A549 treated with Mapracorat at 1 μM for 4 hours (cell line): ENCODE measurements at places on chromosomes 5 and 9. TPM values are rescaled to one million over a fixed set of nuclear protein-coding genes. Genes with fewer than 3 reads are reported as not detected.

The FRMD3 gene
- total RNA-seq, result 4.2 to 6.5 TPM (median 4.4 TPM) in 5 replicates

The REEP2 gene
- total RNA-seq, result 6.8 to 7.4 TPM (median 7.1 TPM) in 5 replicates

The ZNF883 gene
- total RNA-seq, result 0.78 to 0.99 TPM (median 0.84 TPM) in 5 replicates

The IL31RA gene
- total RNA-seq, result 1.0 to 1.5 TPM (median 1.3 TPM) in 5 replicates

The PDE6A gene
- total RNA-seq, result 0.20 to 0.43 TPM (median 0.25 TPM) in 5 replicates

The LSM11 gene
- total RNA-seq, result 2.4 to 3.2 TPM (median 2.9 TPM) in 5 replicates

The KCNMB1 gene
- not detected in 5 replicates for total RNA-seq

The POLR3G gene
- total RNA-seq, result 12.6 to 17.2 TPM (median 16.5 TPM) in 5 replicates

The MUSK gene
- not detected in 5 replicates for total RNA-seq

The CDH18 gene
- not detected in 5 replicates for total RNA-seq

The G3BP1 gene
- total RNA-seq, result 122 to 139 TPM (median 128 TPM) in 5 replicates

The CDC25C gene
- total RNA-seq, result 8.2 to 11.9 TPM (median 10.5 TPM) in 5 replicates

The AMACR gene
- total RNA-seq, result 15.0 to 17.9 TPM (median 15.8 TPM) in 5 replicates

The MCC gene
- 0.14 to 0.33 TPM (median 0.24 TPM) in 5 replicates for total RNA-seq

The PCDHB12 gene
- total RNA-seq, result 0.06 TPM in 1 of 5 replicates, not detected in the others

The QRFP gene
- not detected in 5 replicates for total RNA-seq

The PCDHGA11 gene
- 0.04 to 0.06 TPM (median 0.05 TPM) in 3 of 5 replicates, not detected in the others for total RNA-seq

The INSL4 gene
- total RNA-seq, result 13.9 to 20.2 TPM (median 15.8 TPM) in 5 replicates

The OR1L8 gene
- total RNA-seq, result not detected in 5 replicates

The NHP2 gene
- total RNA-seq, result 391 to 505 TPM (median 408 TPM) in 5 replicates

The CDKN2A gene
- total RNA-seq, result not detected in 5 replicates

The C5orf58 gene
- not detected in 5 replicates for total RNA-seq

The LRRC26 gene
- total RNA-seq, result 0.59 to 2.0 TPM (median 1.8 TPM) in 5 replicates

The ZFP2 gene
- total RNA-seq, result 0.08 TPM in 1 of 5 replicates, not detected in the others

The PPP3R2 gene
- total RNA-seq, result not detected in 5 replicates

The ZBED3 gene
- 3.4 to 4.8 TPM (median 3.9 TPM) in 5 replicates for total RNA-seq

The SH3GL2 gene
- 0.05 to 0.08 TPM (median 0.07 TPM) in 3 of 5 replicates, not detected in the others for total RNA-seq

The KIF12 gene
- total RNA-seq, result 2.0 to 2.6 TPM (median 2.2 TPM) in 5 replicates

The PCDHGA8 gene
- total RNA-seq, result 0.02 to 0.06 TPM (median 0.06 TPM) in 3 of 5 replicates, not detected in the others
